Activated T-helper 1 cell treated with Interleukin-2 at 50 U/mL for 16 hours (primary cell): ENCODE measurements at places on chromosomes 4 and X.

DNA sequence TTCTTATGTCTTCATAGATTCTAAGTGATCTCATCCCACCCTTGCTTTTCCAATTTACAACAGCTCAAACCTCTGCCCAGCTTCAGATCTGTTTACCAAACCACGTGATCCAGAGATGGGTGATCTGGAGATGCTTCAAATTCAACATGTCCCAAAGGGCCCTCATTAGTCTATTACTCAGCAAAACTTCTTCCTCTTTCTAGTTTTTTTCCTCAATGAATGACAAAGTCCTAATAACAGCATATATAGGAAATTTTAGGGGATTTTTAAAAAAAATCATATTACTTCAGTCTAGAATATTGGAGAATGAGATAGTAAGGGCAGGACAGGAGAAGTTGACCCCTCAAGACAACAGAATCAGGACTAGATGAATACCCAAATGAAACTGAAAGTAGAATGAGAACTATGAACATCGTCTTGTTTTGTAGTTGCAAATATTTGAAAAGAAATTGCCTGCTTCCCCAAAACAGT lies 127.1 kb downstream of the CFAP299 start:
- no peak for DNase-seq

DNA sequence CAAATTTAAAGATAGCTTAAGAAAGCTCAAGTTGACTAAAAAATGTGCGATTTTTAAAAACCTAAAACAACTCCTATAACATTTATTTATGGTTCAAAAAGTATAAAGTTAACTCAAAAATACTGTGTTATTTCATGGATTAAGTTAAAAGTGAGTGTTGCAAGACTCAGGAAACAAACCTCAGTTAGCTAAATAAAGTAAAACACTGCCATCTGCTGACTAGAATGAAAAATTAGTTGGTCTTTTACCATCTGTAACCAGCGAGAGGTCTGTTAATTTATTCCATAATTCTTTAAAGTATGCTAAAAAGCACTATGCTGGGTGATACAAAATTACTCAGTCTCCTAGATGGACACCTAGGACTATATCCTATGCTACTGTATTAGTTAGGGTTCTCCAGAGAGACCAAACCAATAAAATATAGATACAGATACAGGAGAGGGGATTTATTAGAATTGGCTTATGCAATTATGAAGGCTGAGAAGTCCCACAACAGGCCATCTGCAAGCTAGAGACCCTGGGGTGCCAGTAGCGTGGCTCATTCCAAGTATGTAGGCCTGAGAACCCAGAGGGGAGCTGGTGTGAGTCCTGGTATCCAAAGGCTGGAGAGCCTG lies 4.9 kb upstream of the WDFY3 start:
- no peak for DNase-seq

DNA sequence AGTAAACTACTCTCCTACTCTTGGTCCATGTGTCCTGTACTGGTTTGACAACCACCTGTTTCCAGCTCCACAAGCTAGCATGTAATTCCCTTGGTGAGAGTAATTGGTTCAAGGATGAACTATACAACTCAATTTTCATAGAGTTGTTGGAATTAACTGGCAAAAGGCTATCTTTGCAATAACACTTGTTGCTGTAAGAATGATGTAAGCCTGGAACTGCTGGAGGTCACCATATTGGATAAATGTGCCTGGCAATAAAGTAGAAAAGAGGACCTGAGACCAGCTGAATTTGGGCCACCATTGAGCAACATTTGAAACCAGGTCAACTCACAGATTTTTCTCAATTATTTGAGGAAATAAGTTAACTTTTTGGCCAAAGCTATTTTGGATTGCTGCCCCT lies 175.5 kb downstream of the CAMK2D start:
- DNase-seq, result no peak

DNA sequence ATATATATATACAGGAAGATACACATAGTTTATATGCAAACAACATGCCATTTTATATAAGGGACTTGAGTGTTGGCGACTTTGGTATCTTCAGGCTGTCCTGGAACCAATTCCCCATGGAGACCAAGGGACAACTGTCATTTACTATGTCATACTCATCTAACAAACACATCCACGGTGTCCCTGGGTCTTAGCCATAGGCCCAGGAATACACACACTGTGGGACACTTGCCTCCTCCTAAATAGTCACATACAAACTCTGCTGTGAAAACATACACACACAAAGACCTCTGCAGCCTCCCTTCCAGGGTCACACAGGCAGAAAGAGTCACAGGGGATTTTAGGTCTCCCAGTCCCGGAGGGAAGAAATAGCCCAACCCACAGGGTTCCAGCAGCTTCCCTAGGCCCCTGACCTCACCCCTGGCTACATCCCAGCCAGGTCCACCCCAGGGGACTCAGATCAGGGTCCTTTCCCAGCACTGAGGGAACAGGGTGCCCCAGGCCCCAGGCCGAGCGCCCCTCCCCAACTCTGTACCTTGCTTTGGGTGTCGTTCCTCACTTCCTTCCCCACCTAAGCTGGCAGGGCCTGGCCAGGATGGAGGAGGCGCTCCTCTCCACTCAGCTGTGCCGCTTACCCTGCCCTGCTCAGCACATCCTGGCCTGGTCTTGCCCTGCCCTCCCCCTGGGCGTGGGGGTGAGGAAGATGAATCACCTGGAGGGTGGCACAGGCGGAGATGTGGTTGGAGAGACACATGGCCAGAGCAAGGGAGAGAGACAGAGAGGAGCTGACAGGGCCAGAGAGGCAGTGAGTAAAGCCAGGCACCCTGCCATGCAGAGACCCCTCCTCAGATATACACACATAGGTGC lies 21.8 kb downstream of the FGD1 start:
- DNase-seq, result no peak

DNA sequence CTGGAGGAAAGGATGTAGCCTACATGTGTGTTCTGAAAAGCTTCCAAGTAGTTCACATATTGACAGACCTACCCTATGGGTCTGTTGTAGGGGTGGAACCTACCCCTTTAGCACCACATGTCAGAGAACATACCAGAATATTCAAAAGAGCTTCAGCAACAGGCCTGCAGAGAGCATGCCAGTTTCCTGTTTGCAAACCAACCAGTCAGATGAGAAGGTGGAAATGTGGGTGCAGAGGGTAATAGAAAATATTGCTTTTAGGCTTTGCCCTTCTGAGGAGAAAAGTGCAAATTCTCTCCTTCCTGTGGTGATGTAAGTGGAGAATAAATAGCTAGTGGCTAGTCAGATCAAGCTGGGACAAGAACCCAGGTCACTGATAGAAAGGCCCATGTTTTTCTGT lies 16.4 kb downstream of the INTS6L start:
- DNase-seq, result no peak

GRCh38 chr4:113406723-113407016 lies 354.9 kb downstream of the CAMK2D start:
- no peak for DNase-seq

DNA sequence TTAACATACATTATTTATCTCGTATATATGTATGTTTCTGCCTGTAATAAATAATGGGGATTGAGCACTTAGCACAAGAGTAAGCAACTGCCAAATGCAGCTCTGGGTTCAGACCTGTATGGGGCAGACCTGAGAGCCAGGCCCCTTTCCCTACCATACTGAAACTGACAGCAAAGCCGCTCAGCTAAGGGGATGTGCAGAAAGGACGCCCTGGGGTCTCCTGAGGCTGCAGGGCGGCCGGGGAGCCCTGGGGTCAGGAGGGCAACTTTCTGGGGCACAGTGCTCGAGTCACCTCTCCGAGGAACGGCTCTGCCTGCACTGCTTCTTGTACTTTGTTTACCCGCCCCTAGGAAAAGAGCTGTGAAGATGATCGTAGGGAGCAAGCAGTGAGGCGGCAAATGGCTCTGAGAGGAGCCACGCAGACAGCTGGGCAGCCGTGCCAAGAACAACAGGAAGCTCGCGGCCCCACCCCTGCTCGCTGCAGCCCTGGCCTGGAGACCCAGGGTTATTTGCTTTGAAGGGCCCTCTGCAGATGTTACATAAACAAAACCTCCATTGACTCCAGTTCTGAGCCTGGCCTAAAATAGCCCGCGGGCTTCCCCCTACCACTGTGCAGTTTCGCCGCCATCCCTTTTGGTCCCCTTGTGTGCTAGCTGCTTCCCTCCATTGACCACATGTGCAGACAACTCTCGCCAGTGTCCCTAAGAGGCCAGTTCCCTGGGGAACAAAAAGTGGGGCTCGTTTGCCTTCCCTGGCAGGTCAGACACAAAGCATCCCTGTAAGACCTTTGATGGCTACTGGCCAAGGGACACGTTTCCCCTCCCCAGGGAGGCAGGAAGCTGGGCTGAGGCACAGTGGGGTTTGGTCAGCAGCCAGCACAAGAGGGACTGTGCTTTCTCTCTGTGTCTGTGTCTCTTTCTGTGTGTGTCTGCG lies 111.3 kb upstream of the LNX1 start:
- no peak for DNase-seq

- DNase-seq, result no peak
Measured at GRCh38 chr4:20323991-20324390, 72.3 kb downstream of the SLIT2 start.

- DNase-seq, result no peak
Measured at GRCh38 chrX:46647251-46647650, 73.7 kb downstream of the CHST7 start.

GRCh38 chr4:97646997-97647396 lies 496.3 kb downstream of the STPG2 start:
- no peak for DNase-seq

- no peak for DNase-seq
Measured at GRCh38 chrX:120457766-120458180, 11.3 kb downstream of the LAMP2 start.

DNA sequence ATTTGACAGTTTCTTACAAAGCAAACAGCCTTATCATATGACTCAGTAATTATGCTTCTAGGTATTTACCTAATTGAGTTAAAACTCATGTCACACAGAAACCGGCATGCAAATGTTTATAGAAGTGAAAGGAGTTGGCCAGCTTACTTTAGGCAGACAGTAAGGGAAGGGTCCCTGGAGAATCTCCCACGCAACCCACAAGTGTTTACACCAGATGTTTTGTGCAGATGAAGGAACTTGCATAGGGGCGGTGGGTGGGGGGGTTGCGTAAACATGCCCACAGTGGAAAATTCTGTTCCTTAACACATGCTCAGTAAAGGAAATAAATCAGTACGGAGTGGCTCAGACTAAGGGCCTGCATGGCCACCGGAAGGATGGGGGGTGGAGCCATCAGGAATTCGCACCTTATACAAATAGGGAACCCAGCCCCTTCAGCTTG lies 330.5 kb upstream of the AADAT start:
- DNase-seq, result no peak

GRCh38 chr4:11488657-11489452 lies 60.2 kb upstream of the HS3ST1 start:
- DNase-seq, result no peak

DNA sequence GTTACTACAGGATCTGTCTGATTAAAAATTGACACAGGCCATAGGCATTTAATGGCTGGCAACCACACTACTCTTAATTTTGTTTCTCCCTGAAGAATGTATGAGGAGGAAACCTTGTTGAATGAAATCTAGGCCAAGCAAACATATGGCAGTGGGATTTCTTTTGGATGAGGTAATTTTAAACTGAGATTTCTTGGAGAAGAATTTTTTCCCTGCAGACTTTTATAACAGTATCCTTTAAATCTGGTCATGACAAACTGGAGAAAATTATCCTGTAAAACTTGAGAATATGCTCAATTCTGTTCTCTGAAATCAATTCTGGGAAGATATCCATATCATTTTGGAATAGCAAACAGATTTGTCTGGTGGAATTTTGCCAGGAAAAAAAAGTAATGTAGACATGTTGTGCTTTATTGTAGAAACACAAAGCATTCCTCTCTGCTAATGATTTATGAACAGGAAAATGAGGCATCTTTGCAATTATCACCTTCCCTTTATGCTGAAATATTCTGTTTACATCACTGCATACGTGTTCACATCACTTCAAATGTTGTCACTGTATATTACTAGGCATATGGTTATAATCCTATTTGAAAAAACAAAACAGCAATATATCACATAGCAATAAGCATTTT lies 108.3 kb upstream of the ARSJ start:
- DNase-seq, result no peak

- DNase-seq, result no peak
Measured at GRCh38 chrX:134908356-134908755, 82.4 kb upstream of the SMIM10 start.

GRCh38 chrX:11908371-11908770 lies 150.3 kb downstream of the MSL3 start:
- DNase-seq, result no peak

DNA sequence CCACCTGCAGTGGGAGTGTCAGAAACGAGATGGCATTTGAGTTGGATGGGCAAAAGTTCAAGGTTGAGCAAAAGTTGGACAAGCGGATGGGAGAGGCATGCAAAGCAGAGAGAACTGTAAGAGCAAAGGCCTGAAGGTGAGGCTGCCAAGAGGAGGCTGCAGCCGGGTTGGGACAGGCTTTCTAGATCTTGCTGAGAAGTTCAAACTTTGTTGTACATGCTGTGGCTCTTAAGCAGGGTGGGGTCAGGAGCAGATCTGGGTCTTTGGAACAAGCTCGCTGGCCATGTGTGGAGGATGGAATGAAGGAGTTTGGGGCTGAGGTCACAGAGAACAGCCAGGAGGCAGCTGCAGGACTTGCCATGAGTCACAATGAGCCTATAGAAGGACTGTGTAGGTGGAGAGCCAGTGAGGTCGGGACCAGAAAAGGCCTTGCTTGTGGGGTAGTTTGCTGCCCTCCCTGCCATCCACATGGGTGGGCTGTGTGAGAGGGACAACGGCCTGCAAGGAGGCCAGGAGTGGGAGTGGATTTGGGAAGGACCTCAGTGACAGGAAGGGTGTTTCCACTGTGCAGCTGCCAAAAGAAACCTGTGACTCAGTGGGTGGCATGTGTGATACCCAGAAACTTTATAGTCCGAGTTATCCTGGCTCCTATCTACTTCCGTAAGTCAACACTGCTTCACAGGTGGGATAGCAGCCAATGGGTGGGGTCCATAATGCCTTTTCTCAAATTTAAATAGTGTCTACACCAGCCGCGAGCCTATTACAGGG lies 210.4 kb downstream of the MID1IP1 start:
- no peak for DNase-seq

DNA sequence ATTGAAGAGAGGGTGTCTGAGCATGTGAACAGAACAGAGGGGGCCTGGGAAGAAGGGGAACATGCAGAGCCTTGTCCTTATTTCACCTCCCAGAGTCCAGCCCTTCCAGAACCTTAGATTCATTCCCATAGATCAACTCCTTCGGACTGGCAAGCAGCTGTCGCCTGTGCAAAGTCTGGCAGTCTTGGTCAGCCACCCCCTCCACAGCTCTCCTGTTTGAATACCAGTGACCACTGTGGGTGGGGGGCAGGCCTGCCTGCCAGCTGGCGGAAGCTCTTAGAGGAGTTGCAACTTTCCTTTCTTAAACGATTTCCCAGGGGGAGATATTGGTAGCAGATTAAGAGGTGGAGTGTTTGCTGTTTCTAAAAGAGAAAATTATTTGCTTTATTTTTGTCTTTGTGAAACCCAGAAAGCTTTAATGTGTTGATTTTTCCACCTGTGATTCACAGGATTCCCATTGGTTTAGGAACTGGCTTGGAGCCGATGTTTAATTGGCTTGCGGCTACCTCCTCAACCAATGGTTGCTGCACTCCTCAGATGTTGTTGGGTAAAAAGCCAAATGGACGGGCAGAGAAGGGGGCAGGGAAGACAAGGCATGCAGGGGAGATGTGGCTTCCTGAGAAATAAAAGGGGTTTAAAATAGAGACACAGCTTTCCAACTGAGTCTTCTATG lies 62.2 kb upstream of the PRPS1 start:
- no peak for DNase-seq

GRCh38 chrX:50635817-50636365 lies 165.3 kb upstream of the DGKK start:
- DNase-seq, result no peak

- DNase-seq, result no peak
Measured at GRCh38 chrX:153412746-153413720, 1.8 kb downstream of the ZFP92 start.
